ENCODE measurements at places on chromosomes 16 and 17.

GRCh38 chr17:60529806-60530205, 3.8 kb upstream of the APPBP2 start:
- DNase-seq, result no peak

- DNase-seq, result no peak
Measured at GRCh38 chr16:66616169-66616568, 11.7 kb downstream of the CMTM3 start.

DNA sequence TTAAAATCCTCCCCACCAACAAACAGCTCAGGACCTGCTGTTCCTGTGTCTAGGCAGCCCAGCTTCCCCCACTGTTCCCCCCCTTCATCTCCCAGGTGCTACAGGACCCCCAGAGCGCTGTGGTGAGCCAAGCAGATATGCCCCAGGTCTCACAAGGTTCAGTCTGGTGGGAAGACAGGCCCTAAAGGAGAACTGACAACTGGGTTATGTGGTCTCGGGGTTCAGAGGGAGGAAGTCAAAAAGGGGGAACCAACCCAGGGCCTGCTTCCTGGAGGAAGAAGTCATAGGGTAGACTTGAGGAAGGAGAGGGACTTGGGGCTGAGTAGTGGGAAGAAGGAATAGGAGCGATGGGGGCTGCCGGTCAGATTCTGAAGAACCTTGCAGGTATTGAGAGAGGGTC, 2.6 kb downstream of the RIPOR1 start:
- DNase-seq, result no peak

DNA sequence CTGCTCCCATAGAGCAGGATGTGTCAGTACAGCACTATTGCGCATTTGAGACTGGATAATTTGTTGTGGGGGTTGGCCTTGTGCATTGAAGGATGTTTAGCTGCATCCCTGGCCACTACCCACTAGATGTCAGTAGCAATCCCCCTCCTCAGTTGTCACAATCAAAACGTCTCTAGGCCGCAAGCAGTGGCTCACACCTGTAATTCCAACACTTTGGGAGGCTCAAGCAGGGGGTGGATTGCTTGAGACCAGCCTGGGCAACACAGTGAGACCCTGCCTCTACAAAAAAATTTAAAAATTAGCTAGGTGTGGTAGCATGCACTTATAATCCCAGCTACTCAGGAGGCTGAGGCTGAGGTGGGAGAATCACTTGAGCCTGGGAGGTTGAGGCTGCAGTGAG, 48.4 kb downstream of the CENPV start:
- DNase-seq, result no peak

- DNase-seq, result no peak
Measured at GRCh38 chr16:14509675-14510132, 120.4 kb downstream of the PARN start.

DNA sequence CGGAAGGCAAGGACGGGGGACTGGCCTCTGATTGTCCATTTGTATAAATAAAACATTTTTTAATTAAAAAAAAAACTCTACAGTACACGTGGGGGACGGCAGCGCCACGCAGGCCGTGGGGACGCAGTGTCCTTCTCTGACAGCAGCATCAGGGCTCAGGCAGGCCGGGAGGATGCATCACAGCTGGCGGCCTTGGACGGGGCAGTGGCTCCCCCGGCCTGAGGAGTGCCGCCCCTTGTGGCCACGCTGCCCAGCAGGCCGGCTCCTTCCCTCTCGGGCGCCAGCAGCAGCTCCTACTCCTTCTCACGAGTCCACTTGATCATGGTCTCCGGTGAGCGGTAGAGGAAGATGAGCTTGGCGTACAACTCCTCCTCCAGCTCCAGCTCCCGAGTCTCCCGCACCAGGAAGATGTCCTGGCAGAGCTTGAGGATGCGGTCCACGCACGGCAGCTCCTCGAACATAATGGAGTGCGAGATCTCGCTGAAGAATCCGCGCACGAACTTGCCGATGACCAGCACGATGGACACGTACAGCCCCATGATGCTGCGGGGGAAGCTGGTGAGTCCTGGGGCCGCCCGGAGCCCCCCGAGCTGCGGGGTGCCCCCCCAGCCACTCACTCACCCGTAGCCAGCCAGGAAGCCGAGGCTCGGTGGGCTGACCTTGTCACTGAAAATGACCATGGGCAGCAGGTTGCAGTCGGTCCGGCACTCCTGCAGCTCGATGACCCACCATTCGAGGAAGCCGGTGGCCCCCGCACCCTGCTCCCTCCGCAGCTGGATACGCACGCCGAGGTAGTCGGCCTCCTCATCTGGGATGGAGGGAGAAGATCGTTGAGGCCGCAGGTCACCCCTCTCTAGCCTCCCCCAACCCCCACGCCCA, 9.2 kb downstream of the CTU2 start:
- no peak for DNase-seq

GRCh38 chr16:3789375-3790099, 72.2 kb upstream of the TRAP1 start:
- DNase-seq, result no peak

DNA sequence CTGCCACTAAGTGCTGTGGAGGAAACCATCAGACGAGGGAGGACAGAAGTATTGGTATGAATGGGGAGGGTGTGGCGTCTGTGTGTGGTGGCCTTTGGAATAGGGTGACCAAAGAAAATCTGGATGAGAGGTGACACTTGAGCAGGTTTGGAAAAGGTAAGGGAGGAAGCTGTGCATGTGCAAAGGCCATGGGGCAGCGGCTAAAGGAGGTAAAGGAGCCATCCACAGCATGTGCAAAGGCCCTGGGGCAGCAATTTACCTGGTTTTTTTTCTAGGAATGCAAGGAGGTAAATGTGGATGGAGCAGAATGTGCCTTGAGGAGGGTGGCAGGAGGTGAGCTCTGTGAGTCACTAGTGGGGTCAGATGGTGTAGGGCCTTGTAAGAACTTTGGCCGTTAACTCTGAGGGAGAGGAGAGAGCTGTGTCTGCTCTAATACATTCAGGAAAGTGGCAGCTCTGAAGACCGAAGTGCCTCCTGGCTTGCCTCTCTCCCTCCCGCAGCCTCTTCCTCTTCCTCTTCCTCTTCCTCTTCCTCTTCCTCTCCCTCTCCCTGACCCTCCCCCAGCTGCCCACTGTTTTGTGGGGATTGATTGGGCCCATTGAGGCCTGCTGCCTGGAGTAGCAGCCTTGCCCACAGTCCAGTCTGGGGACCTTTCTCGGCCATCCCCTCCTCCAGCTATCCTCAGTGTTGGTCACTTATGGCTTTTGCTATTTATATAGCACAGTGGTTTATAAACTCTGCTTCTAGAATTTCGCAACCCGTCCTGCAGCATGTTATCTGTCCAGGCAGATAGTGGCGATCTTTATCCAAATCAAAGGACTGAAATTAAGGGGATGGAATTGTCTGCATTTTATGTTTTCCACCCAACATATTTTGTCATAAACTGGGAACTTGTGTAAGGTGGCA, 38.7 kb downstream of the CMIP start:
- DNase-seq, result no peak

DNA sequence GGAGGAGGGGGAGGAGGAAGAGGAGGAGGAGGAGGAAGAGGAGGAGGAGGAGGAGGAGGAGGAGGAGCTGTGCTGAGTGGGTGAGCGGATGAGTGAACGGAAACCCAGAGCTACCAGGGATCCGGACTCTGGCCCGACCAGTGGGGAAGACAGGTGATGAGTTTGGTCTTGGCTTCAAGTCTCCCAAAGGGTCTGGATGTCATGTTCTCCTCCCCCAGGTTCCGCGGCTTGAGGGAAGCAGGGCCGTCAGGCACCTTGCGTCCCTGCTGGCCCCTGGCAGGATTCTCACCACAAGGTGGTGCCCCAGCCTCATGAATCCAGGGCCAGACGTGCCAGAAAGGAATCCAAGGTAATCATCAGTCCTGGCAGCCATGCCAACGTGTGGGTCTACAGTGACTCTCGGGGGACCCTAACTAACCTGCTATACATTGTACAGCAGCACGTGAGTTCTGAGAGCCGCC, 13.5 kb upstream of the ABAT start:
- DNase-seq, result peak; percentile 46

All from nucleus accumbens (tissue), 56 donors.